Activated CD8-positive, alpha-beta memory T cell treated with anti-CD3 and anti-CD28 coated beads for 36 hours (primary cell): ENCODE measurements at places on chromosomes 12 and 14. TPM values are rescaled to one million over a fixed set of nuclear protein-coding genes. Genes with fewer than 3 reads are reported as not detected.

PIK3C2G gene
- total RNA-seq: not detected

TAS2R30 gene
- total RNA-seq: 0.80 TPM

IL31 gene
- 2.0 TPM for total RNA-seq

PIANP gene
- total RNA-seq: 0.80 TPM

KCNH3 gene
- 5.8 TPM for total RNA-seq

NKX2-1 gene
- total RNA-seq: not detected

FOXN4 gene
- total RNA-seq: not detected

MMAB gene
- total RNA-seq: 49.0 TPM

ZNF268 gene
- 19.6 TPM for total RNA-seq

GPR162 gene
- 0.44 TPM for total RNA-seq

MYO1H gene
- not detected for total RNA-seq
